ENCODE measurements at places on chromosomes 7 and 10.

DNA sequence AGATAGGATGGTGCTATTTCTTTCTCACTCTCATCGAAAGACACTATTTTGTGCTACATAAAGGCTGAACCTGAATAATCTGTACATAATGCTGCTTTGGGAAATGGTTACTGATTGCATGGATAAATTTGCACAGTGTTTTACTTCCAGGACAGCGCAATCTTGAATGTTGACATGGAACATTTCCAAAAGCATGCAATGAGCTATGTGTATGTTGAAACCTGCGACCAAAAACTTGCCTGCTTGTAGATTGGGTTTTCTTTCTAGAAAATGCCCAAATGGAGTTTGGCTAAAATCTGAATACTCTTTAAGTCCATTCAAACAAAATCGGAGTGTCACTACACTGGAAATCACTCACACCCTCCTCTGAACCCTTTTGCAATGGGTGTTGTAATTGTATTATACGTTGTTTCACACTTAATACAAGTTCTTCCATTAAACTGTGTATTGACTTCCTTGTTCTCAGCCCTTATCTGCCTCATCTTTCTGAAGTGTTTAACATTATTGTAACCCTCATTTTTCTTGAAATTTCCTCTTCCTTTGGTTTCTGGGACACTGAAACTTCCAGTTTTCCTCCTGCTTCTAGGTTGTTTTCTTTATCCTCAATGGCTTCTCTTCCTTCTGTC is 73.7 kb upstream of the CAPZA2 start:
- no peak for DNase-seq

DNA sequence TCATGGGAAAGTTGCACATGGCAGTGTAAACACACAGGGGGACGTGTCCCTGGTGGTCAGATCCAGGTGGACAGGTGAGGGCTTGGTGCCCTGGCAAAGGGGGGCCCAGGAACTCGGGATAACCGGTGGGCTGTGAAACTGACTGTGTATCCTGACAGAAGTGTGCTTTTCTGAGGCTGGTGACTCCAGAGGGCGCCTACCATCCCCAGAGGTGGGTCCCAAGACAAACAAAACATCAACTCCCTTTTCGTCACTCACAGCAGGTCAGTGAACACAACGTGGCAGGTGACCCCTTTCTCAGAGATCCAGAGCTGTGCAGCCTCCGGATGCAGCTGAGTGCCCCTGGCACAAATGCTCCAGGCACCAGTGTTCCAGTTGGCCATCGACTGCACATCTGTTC is 56.0 kb upstream of the DDC start:
- no peak for DNase-seq

DNA sequence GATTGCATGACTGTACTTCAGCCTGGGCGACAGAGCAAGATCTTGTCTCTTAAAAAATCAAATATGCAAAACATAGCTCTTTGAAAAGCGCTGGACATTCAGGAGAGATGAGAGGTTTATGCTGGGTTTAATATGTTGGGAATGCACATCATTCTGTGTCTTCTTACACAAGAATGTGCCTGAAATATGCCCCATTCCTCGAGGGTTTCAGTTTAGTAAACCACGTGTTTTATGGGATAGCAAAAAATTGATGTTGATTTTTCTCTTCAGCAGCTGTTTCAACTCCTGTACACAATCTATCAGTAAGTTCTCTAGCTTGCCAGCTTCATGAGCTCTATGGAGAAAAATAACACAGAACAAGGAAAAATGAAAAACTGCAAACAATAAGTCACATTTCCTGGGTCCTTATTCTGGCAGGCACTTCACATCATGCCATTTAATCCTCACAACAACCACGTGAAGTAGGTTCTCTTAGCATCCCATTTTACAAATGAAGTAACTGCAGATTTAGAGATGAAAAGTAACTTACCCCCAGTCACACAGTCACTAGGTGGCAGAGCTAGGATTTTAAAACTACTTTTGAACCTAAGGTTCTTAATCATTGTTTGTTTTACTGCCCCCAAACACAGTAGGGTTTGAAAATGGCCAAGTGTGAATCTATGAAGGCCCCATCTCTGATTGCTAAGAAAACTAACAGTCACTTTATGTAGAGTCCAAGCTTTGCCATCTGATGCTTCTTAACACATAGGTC is 423.6 kb downstream of the PHTF2 start:
- DNase-seq = no peak

DNA sequence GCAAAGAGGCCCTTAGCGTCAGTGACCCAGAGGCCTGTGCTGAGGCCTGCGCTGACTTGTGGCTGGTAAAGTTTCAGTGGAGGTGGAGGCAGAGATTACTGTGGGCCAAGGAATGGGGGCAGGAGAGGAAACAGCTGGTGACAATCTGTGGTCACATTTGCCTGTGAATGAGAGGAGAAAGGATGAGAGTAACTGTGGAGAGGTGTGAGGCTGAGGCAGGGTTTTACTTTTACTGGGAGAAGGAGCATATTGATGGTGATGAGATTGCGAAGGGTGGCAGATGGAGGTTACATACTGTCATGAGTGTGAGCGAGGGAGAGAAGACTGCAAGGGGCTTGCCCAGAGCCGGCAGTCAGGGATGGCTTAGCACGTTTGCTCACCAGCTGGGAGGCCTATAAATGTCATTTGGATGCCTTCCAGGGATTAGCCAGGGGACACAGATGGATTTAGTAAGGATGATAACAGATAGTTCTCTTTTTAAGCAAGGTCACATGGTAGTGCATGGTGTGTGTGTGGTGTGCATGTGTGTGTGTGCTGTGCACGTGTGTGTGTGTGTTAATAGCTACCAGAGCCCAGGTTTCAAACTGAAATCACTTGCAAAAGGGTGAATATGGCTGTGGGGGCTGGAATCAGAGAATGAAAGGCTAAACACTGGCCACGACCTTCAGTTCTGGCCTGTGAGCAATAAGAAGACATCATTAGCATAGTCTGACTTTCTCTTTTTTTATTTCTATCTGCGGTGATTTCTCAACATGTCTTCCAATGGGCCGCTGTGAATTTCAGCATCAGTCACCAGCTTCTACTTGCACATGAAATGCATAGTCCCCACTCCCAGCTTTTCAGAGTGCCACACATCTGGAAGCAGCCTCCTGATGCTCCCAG is 291.5 kb upstream of the ZNF32 start:
- DNase-seq = no peak

DNA sequence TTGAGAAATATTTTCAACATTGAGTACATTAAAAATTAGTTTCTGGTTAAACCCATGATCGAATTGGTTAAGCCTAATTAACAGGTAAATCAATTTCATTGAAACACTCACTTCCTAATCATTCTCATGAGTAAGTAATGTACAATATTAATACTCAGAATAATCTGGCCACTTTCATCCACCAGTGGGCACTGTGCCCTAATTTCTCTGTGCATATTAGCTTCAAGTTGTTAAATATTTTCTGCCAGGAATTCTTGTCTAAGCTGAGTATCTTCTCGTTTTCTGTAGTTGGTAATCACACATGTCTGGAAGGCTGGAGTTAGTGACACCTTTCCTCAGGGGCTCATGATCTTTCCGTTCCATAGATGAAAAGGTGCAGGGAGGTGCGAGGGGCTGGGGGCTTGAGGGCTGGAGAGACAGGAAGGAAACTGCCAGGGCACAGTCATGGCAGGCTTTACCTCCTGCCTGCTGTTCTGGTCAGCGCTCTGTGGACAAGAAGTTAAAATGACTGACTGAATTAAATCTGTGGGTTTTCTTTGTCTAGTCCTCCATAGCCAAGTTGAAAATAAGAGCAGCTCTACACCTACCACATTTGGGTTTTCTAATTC is 71.9 kb downstream of the WIPF3 start:
- no peak for DNase-seq

DNA sequence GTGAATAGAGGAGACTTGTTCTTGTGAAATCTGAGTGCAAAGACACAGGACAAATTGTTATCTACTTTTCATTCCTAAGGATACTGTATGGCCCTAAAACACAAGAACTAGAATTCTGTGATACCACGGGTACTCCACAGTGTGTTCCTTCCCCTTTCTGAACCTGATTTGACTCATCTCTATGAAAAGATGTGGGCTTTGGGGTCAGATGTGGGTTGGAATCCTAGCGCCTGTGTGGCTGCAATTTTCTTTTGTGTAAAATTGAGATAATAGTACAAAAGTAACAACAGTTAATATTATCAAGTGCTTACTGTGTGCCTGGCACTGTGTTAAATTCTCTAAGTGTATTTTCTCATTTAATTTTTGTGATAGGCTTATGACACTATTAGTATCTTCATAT is 8.1 kb downstream of the SRGN start:
- no peak for DNase-seq

DNA sequence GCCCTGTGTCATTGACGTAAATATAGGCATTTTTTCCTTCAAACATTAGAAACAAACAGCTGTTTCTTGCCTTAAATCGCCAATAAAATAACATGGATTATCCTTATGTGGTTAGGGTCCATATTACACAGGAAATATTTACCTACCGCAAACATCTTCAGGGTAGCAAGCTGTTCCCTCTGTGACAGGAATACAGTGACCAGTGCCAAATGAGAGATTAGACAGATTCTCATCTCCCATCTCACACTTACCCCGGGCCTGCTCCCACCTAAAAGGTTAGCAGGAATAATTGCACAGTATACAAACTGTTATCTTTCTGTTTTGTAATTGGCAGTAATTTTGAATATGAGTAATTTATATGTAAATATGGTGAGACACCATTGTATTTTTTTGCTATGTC is 16.5 kb downstream of the MKI67 start:
- DNase-seq = no peak

Measured in activated gamma-delta T cell treated with anti-CD3 and anti-CD28 coated beads, Interleukin-2, amount 50 U/mL, for 16 hours (primary cell).